Brain pericyte (primary cell): ENCODE measurements at places on chromosomes 5 and 9.

DNA sequence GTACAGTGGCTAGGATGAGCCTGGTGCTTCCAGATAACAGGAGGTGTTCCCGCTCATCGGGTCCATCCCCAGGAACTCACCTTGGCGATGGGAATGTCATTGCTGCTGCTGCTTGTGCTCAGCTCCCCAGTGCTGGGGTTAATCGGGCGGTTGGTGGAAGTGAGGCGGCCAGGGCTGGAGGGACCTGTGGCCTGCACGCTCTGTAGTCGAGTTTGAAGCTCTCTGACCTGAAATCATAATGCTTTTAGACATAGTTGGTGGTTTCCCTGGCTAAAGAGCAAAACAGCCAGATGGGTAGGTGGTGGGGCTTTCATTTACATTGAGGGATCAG lies 108.5 kb downstream of the DCP2 start:
- no peak for DNase-seq

DNA sequence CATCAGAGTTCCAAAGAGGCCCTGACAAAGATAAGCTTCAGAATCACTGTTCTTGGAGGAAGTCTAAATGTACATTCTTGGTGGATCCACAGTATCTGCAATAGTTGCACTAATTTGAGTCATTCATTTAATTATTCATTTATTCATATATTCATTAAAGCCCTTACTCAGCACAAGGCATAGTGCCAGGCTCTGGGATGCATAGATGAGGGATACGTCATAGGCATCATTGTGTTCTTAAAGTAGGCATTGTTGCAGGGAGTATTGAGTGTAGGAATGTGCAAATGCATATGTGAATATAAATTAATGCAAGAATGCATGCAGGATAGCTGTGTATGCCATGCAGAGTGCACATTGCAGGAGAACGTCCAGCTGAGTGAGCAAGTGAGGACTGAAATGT lies 100.7 kb downstream of the DRD1 start:
- DNase-seq = no peak

DNA sequence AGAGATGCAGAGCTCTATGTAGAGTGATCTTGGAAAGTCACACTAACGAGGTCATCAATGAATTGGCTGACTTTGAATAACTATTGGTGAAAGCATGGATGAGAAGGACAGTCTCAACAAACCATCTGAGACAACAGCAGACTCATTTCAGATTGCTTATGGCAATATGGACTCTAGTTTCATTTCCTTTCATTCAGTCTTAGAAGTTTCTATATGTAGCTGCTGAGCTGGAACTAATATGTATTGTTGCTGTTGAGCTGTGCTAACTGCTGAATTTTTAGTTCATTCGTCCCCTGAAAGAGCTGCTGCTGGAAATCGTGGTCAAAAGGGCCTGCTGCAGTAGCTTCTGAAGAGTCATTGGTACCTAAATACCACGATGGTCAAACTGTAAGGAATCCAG lies 31.3 kb downstream of the TNFSF15 start:
- no peak for DNase-seq

DNA sequence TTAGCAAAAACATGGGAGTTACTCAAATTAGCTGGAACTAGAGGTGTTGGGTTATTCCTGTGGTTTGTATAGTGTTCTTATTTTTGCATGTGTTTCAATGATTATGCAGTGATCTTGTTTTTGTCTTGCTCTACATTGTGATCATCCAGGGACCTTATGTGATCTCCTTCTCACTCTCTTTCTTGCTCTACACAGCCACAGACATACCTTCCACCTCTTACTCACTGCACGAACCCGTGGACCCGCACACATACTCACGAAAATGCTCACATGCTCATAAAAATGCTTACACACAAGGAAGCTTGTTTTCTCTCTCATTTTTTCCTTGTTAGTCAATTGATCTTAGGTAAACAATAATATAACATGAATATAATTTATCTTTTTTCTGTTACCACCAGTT lies 187.1 kb downstream of the KDM4C start:
- DNase-seq = no peak

DNA sequence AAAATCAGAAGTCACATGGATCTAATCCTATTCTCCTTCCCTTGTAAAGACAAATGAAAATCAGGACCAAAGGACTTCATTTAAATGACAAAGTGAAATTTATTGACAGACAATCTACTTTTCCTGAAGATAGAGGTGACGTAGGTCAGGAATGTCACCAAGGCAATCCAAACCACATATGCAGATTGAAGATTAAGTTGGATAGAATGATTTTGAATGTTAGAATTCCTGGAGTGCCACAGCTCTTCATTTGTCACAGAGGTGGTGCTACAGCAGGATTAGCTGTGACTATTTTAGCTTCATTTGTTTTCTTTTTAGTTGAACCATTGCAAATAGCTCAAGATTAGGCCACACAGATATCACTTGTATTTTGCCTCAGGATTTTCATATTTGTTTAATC lies 736.0 kb upstream of the ARRDC3 start:
- DNase-seq = no peak

GRCh38 chr5:163347671-163348070 lies 89.7 kb upstream of the CCNG1 start:
- peak; percentile 6 for DNase-seq

DNA sequence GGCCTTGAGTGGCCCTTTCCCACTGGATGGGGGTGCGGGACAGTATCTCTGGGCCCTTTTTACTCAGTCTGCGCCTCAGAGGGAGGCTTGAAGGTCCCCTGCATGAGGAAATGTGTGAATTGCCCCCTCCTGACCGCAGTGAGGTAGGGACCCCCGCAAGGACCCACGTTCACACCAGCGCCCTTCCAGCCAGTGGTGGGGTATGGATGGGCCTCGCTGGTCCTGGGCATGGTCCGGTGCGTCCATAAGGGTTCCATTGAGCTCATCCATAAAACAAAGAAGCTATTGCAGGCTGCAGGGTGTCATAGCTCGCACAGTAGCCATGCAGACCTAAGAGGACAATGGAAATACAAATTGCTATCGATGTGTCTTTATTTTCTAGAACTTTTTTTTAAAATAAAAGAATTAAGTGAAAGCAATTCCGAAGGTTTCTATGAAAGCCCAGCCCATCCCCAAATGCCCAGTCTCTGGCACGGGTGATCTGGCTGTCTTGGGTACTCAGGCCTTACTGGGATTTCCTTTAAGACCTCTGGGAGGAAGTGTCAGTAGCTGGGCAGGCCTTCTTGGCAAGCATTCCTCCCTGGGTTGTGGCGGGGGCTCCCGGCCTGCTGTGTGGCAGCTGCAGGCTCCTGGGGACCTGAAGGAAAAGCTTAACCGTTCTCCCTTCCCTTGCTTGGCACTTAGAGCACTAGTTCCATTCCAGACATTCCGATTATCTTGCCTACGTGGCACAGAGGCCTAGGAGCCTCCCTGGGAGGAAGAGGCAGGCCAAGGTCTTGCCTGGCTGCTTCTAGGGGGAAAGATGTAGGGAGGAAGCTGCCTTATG lies 1.5 kb upstream of the SEMA5A start:
- DNase-seq = no peak

GRCh38 chr5:111234125-111234524 lies 9.9 kb downstream of the CAMK4 start:
- no peak for DNase-seq

- no peak for DNase-seq
Observed at GRCh38 chr5:139982157-139982974, 60.7 kb downstream of the NRG2 start.

- no peak for DNase-seq
Observed at GRCh38 chr9:38118862-38119438, 49.9 kb upstream of the SHB start.

GRCh38 chr5:135053278-135053677 lies 19.2 kb upstream of the PITX1 start:
- DNase-seq = no peak

GRCh38 chr9:23542438-23542837 lies 283.6 kb downstream of the ELAVL2 start:
- DNase-seq = no peak

DNA sequence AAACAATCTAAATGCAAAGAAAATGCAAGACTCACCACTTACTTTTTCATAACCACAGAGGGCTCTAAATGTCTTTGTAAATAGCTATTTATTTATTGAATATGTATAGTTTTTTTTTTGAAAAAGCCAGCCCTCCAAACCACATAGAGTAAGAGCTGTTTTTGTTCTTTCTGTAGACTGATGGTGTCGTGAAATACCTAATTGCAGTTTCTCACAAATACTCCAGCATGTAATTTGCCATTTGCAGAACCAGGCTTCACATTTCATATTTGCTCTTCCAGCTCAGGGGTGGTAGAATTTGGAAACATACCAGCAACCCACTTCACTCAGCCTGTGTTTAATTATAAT lies 159.8 kb downstream of the TMC1 start:
- no peak for DNase-seq

DNA sequence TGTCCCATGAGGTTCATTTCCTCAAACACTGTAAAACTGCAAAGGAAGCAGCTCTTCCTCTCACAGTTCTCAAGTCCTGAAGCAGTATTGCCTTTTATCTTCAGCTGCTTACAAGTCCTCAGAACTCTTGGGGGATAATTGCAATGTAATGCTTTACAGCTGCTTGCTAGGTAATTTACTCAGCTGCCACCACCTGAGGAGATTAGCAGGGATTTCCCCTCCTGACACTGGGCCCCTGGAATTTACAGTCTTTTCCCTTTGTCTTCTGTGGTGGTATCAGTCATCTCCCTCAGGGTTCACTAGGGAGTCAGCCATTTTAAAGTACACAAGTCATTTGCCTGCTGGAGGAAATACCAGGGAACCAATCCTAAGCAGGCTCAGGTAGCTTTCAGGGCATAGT lies 754.3 kb upstream of the GRAMD2B start:
- DNase-seq = no peak

GRCh38 chr9:17782430-17783149 lies 203.7 kb downstream of the SH3GL2 start:
- no peak for DNase-seq

- DNase-seq = no peak
Observed at GRCh38 chr9:126550891-126551351, 62.8 kb upstream of the LMX1B start.

DNA sequence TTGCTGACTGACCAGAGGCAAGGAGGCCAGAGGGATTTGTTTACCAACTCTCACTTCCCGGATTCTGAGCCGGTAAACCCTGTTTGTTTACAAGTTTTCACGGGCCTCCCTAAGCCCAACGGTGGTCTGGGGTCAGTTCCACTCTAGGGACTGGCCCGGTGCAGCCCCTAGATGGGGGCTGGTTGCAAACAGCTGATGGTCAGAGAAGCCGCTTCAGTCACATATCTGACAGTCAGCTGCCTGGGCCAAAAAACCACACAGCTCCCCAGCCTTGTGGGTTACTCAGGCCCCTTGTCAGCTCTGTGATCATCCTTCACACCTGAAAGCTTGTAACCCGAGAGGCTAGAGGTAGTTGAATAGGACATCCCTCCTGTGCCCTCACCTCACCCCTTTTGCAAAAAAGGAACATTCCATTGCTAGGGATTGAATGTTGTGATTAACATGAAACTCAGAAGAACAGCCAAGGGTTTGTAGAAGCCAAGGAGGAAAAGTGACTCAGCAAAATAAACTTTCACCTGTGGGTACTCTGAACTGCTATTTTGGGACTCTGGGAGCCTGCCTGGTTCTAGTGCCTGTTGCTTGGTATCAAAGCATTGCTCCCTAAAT lies 40.4 kb downstream of the SAR1B start:
- DNase-seq = no peak

GRCh38 chr9:113476511-113476916 lies 13.0 kb downstream of the RGS3 start:
- no peak for DNase-seq

- DNase-seq = no peak
Observed at GRCh38 chr5:7851617-7852289, 820 bp upstream of the CFAP90 start.

- DNase-seq = no peak
Observed at GRCh38 chr5:61280761-61281427, 51.2 kb upstream of the ZSWIM6 start.

GRCh38 chr5:150623152-150623877 lies 17.1 kb upstream of the SYNPO start:
- DNase-seq = no peak

DNA sequence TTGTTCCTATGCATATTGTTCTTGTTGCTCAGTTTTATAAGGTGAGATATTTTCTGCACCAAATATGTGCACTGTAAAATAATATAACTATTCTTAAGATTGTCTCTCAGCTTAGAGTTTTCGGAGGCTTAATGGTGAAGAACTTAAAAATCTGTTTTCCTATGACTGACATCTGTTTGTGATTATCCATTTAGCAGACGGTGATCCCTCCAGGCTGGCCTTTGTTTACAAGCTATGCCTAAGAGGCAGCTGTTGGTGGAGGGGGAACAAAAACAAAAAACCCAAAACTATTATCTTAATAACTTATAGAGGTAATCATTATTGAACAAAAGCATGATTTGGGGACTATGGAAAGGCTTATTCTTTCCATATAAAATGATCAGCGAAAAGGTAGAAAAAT lies 658 bp downstream of the PDCD1LG2 start:
- no peak for DNase-seq

- no peak for DNase-seq
Observed at GRCh38 chr5:67732471-67732870, 483.1 kb upstream of the PIK3R1 start.

- DNase-seq = no peak
Observed at GRCh38 chr5:148972974-148973374, 89.9 kb downstream of the SH3TC2 start.

GRCh38 chr5:151743530-151743929 lies 14.9 kb downstream of the ATOX1 start:
- DNase-seq = no peak

GRCh38 chr5:113866763-113867162 lies 353.3 kb downstream of the YTHDC2 start:
- no peak for DNase-seq

GRCh38 chr5:119275601-119276173 lies 80.1 kb upstream of the TNFAIP8 start:
- DNase-seq = no peak

DNA sequence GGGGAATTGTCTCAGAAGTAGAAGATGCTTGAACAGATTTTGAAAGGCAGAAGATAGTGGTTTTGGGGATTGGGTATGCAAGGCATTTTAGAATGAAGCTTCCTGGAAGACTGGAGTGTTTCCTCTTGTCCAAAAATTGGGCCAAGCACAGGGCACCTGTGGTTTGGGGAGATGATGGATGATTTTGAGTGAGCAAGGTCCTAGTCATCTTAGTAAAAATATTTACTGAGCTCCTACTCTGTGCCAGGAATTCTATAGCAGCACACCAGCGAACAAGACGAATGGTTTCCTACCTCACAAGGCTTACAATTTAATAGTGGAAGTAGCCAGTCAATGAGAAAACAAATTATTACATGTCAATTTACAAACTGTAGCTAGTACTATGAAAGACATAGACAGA lies 484.4 kb upstream of the KIF2A start:
- DNase-seq = no peak

DNA sequence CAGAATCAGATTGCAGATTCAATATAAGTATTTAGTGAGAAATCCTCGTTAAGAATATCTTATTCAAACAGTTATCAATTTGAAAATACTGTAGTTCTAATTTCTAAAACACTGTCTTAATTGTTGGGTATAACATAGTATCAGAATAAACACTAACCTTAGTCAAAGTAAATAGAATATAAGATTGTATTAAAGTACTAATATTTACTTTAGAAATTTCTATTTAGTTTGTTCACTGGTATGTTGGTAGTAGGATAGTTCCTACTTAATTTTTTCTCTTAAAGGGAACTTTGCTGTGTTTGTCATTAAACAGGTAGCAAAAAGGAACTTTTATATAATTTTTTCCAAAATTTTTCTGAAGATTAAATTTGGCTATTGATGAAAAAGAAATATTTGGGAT lies 42.3 kb downstream of the FAM174A start:
- DNase-seq = no peak

GRCh38 chr9:87445646-87446045 lies 52.0 kb upstream of the DAPK1 start:
- DNase-seq = no peak

GRCh38 chr5:66923922-66924321 lies 272.7 kb downstream of the CD180 start:
- DNase-seq = no peak
